ENCODE measurements at places on chromosomes 2 and 18. TPM values are rescaled to one million over a fixed set of nuclear protein-coding genes. Genes with fewer than 3 reads are reported as not detected.
A peak's percentile ranks its signal among the peaks of the same experiment; 100 is the strongest.

- no peak for DNase-seq
- no peak overlapping the region for H3K27ac ChIP-seq
- no peaks in the 10 kb centered on the region for H3K27me3 ChIP-seq
- no peak overlapping the region for H3K4me3 ChIP-seq
- H3K36me3 ChIP-seq: no peaks in the 10 kb centered on the region
Observed at GRCh38 chr18:79939096-79939495, 12.4 kb downstream of the SLC66A2 start.

GRCh38 chr2:39513641-39514094 is 76.6 kb upstream of the MAP4K3 start:
- H3K4me1 ChIP-seq: peaks cover 40% of the 10 kb centered on the region
- no peaks in the 10 kb centered on the region for H3K27me3 ChIP-seq
- peak overlapping the region; percentile 72 for H3K27ac ChIP-seq

Gene STPG4
- total RNA-seq: 0.72 TPM

Gene ZNF396
- total RNA-seq: 2.0 TPM
